ENCODE measurements at places on chromosomes 2 and 18. TPM values are rescaled to one million over a fixed set of nuclear protein-coding genes. Genes with fewer than 3 reads are reported as not detected.

Gene SERPINB10
- not detected for total RNA-seq

Gene GCKR
- total RNA-seq, result 0.33 TPM

Gene TEKT4
- total RNA-seq, result 0.26 TPM

Gene CWC22
- 17.2 TPM for total RNA-seq

Gene PMAIP1
- total RNA-seq, result 7.7 TPM

Gene CFAP65
- 0.33 TPM for total RNA-seq

Gene SPHKAP
- not detected for total RNA-seq

Gene ANKRD62
- total RNA-seq, result not detected

GRCh38 chr18:49494660-49495059 is 7.6 kb upstream of the C18orf32 start:
- peaks cover 21% of the 10 kb centered on the region for H3K36me3 ChIP-seq
- no peak overlapping the region for H3K4me3 ChIP-seq
- H3K27me3 ChIP-seq, result no peaks in the 10 kb centered on the region
- H3K27ac ChIP-seq, result no peak overlapping the region

GRCh38 chr2:220334210-220334609 is 706.8 kb downstream of the SLC4A3 start:
- no peaks in the 10 kb centered on the region for H3K27me3 ChIP-seq
- no peaks in the 10 kb centered on the region for H3K36me3 ChIP-seq
- no peak overlapping the region for H3K27ac ChIP-seq
- no peak overlapping the region for H3K4me3 ChIP-seq

DNA sequence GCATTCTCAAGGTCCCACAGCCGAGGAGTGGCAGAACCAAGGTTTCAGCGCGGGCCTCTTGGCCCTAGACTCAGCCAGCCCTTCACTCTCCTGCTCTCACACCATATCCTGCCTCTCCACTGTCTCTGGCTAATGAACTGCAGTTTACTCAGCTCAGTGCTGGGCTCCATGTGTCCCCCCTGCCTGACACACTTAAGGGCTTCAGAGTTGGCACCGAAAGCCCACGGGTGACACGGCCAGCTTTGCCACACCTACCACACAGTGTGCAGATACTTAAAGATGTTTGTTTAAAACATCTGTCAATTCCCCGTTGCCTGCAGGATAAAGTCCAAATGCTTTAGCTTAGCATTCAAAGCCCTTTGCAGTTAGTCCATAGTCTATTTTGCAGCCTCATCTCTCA is 241.2 kb downstream of the SEPTIN10 start:
- DNase-seq, result no peak
- H3K27ac ChIP-seq, result no peak overlapping the region
- no peak overlapping the region for H3K4me3 ChIP-seq
- H3K27me3 ChIP-seq, result no peaks in the 10 kb centered on the region
- H3K36me3 ChIP-seq, result no peaks in the 10 kb centered on the region
- H3K4me1 ChIP-seq, result no peaks in the 10 kb centered on the region

GRCh38 chr2:241038374-241039180 is 40.2 kb downstream of the SNED1 start:
- no peak for DNase-seq
- H3K4me1 ChIP-seq, result no peaks in the 10 kb centered on the region
- H3K36me3 ChIP-seq, result no peaks in the 10 kb centered on the region
- H3K4me3 ChIP-seq, result no peak overlapping the region
- H3K27ac ChIP-seq, result no peak overlapping the region

DNA sequence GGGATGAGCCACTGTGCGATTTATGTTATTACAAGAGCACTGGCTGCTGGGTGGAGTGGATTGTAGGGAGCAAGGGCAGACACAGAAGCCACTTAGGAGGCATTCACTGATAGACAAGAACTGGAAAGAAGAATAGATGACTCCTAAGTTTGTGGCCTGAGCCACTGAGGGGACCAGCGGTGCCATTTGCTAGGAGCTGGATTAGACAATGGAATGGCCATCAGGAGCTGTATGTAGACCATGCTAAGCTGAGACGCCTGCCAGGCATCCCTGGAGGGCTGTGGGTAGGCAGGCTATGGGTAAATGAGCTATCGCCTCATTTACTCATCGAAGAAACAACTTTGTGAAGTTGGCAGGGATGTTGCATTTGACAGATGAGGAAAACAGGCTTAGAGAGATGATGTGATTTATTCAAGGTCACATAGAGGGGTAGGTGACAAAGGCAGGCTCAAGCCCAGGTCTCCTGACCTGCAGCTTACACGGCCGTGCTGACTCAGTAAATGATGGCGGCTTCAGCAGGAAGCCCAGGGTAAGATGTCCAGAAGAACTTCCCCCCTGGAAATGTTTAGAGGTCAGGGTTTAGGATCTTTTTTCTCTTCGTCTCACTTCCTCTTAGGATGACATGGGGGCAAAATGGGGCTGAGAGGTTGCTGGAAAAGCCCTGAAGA is 2.8 kb downstream of the MFSD2B start:
- H3K4me1 ChIP-seq, result peaks cover 29% of the 10 kb centered on the region
- no peaks in the 10 kb centered on the region for H3K27me3 ChIP-seq
- H3K36me3 ChIP-seq, result no peaks in the 10 kb centered on the region
- H3K27ac ChIP-seq, result 0 out of 2 replicates have a peak overlapping the region, but pooled peaks have one; percentile 18
- DNase-seq, result no peak

GRCh38 chr2:212288308-212288707 is 250.3 kb downstream of the ERBB4 start:
- no peak overlapping the region for H3K4me3 ChIP-seq
- H3K36me3 ChIP-seq, result no peaks in the 10 kb centered on the region
- DNase-seq, result no peak
- no peaks in the 10 kb centered on the region for H3K27me3 ChIP-seq
- H3K4me1 ChIP-seq, result no peaks in the 10 kb centered on the region

DNA sequence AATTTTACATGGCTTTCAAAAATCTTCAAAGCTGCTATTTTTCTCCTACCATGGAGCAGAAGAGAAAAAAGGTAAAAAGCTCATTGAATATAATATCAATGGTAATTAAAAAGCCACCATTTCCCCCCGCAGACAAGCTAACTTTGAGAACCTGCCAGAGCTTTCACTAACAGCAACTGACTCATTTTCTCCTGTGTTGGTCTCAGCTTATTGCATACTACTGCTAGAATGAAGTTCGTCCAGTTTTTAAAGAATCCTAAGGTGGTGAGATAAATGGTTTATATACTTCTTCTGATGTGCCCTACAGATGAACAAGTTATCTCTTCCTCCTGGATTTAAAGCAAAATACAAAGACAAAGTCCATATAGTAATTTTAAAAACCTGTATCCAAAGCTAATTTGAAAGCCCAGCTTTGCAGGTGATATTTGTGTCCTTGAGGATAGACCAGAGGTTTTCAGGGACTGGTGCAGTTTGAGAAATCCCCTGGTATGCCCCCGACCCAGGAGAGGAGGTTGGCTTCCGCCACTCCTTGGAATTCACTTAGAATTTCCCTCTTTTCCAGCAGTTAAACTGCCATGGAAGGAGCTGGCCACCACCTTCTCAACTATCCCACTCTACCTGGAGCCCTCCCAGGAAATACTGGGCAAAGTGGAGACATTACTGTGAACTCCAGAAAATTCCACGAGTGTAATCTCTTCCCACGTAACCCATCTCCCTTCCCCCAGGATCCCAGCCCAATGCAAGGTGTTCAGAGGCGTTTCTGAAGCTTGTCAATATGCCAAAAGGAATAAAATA is 17.5 kb downstream of the YPEL5 start:
- H3K36me3 ChIP-seq, result peaks cover 8% of the 10 kb centered on the region
- no peaks in the 10 kb centered on the region for H3K4me1 ChIP-seq
- no peak overlapping the region for H3K27ac ChIP-seq

- no peak for DNase-seq
- H3K27ac ChIP-seq, result no peak overlapping the region
- H3K4me3 ChIP-seq, result no peak overlapping the region
- no peaks in the 10 kb centered on the region for H3K36me3 ChIP-seq
- H3K27me3 ChIP-seq, result no peaks in the 10 kb centered on the region
Observed at GRCh38 chr18:60892441-60892840, 440.8 kb upstream of the CDH20 start.

- no peaks in the 10 kb centered on the region for H3K27me3 ChIP-seq
- no peaks in the 10 kb centered on the region for H3K36me3 ChIP-seq
- no peak for DNase-seq
Observed at GRCh38 chr2:62215306-62216064, 19.6 kb downstream of the B3GNT2 start.

- H3K4me3 ChIP-seq, result no peak overlapping the region
- H3K27ac ChIP-seq, result no peak overlapping the region
- no peak for DNase-seq
- no peaks in the 10 kb centered on the region for H3K4me1 ChIP-seq
- H3K27me3 ChIP-seq, result no peaks in the 10 kb centered on the region
- H3K36me3 ChIP-seq, result no peaks in the 10 kb centered on the region
Observed at GRCh38 chr18:9038277-9038871, 64.1 kb upstream of the NDUFV2 start.

DNA sequence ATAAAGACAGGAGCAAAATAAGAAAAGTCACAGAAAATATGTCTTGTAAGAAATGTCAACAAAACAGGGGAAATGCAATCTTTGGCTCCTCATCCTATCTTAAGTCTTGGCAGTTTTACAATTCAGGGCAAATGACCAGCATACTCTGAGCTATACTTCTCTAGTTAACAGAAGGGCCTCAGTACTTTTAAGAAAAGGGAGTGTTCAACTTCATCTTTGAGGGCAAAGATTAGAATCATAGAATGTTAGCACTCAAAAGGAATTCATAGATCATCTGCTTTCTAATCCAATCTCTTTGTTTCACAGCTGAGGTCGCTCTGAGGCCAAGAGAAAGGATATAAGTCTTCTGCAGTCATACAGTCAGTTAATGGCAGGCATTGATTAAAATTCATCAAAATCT is 174.0 kb upstream of the NT5C1B start:
- DNase-seq, result no peak
- no peaks in the 10 kb centered on the region for H3K4me1 ChIP-seq
- no peaks in the 10 kb centered on the region for H3K36me3 ChIP-seq
- no peak overlapping the region for H3K27ac ChIP-seq
- H3K4me3 ChIP-seq, result no peak overlapping the region

DNA sequence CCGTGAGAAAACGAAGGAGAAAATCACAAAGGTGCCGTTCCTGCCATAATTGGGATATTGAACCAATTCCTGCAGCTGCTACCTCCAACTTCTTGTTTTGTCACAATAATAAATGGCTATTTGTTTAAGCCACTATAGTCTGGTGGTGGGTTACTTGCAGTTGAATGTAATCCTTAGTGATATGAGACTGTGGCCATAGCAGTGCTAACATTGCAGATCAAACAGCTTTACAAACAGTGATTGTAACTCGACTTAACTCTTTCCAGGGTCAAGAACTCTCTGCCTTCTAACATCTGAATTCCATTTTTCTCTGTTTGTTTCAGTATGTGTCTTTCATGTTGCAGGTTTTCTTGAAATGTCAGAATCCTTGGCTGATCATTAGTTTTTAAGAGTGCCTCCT is 24.7 kb upstream of the HNRNPLL start:
- H3K4me1 ChIP-seq, result no peaks in the 10 kb centered on the region
- H3K36me3 ChIP-seq, result no peaks in the 10 kb centered on the region
- H3K27ac ChIP-seq, result no peak overlapping the region
- DNase-seq, result no peak
- H3K27me3 ChIP-seq, result no peaks in the 10 kb centered on the region

DNA sequence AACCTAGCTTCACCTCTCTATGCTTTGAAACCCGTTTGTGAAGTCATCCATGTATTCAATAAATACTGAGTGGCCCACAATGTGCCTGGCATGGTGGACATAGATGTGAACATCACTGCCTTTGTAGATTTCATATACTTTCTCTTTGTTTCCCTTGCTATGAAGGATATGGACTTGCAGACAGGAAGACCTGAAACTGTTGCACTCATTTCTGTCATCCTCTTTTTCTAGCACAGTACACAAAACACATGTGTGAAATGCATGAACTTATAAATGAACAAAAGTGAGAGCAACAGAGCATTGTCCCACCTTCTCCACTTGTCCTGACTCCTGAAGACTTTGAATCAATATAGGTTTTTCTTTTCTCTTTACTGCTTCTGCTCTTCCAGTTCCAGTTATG is 249.4 kb upstream of the LINC00305 start:
- no peak overlapping the region for H3K27ac ChIP-seq
- H3K4me1 ChIP-seq, result no peaks in the 10 kb centered on the region
- no peak overlapping the region for H3K4me3 ChIP-seq

- no peak overlapping the region for H3K4me3 ChIP-seq
- H3K36me3 ChIP-seq, result no peaks in the 10 kb centered on the region
- no peak for DNase-seq
- no peaks in the 10 kb centered on the region for H3K4me1 ChIP-seq
Observed at GRCh38 chr18:26639149-26639548, 90.8 kb upstream of the KCTD1 start.

DNA sequence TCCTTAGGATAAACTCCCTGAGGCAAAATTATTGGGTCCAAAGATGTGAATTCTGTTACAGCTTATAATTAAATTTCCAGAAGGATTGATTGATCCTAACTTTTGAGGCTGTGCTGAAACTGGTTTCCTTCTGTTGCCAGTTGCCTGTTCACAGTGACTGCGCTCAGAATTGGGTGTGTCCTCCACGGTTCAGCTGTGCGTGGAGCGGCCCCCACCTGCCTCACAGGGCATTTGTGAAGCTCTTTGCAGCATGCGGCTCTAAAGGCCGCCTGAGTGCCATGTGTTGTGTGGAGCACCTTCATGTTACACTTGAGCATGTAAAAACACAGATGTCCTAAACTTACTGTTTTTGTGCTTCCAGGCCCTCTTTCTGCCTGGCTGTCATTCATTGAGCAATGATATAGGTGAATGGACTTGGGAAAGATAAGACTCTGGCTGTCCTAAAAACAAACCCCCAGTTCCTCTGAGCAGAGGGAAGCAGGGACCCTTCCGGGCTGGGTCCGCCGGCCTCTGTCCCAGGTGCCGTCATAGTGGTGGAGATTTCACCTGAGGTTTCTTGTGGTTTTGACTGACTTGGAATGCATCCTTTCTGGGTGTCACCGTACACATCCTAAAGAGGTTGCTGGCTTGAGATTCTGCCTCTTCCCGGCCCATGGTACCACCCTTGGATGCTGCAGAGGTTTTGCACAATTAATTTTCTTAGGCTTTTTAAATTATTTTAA is 173.6 kb downstream of the LDLRAD4 start:
- DNase-seq, result no peak
- no peak overlapping the region for H3K4me3 ChIP-seq
- H3K36me3 ChIP-seq, result no peaks in the 10 kb centered on the region
- H3K27ac ChIP-seq, result no peak overlapping the region
- H3K4me1 ChIP-seq, result no peaks in the 10 kb centered on the region
- H3K27me3 ChIP-seq, result peaks cover 13% of the 10 kb centered on the region

Data from Panc1 (cell line).